ENCODE measurements at places on chromosomes 11 and 22.

DNA sequence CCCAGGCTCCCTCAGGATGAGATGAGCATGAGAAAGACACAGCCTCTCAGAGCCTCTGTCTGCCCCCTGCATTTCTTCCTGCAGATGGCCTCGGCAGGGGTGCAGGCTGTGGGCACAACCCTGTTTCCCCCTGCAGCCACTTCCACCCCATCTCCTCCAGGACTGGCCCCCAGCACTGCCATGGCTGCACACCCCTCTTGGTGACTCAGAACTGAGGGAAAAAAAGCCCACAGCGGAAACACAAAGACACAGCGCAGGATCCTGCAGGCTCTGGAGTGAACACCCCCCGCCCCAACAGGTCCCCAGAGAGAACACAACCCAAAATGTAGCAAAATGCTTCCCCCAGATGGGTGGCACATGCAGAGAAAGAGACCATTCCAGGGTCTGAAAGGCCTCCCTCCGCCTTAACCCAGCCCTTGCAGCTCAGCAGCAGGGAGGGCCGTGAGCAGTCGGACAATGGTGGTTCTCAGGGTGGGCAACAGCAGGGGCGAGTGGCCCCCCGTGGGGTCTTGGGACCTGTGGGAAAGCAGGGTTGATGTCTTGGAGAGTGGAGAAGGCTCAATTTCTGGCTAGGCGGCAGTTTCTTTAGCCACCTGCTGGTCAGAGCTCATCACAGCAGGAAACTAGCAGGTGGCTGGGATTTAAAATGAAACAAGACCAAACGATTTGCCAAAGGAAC, 8.0 kb downstream of the TUBGCP6 start:
- no peak for DNase-seq

DNA sequence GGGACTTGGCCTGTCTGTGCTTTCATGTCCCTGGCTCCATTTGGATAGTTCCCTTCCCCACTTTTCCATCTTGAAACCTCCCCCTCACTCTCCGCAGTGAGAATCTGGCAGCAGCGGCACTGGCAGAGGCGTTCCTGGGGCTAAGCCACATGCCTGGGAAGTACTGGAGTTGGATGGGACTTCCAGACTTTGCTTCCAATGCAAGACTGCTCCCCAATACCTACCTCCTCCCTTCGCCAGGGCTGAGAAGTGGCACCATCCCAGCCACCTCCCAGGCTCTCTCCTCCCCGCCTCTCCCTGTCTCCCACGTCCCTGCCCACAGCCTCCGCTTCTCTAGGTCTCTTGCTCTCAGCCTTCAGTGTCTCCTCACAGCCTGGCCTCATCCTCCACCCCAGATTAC, 16.6 kb downstream of the TST start:
- DNase-seq = no peak

GRCh38 chr11:76974179-76974891, 59.9 kb upstream of the B3GNT6 start:
- no peak for DNase-seq

- DNase-seq = no peak
Measured at GRCh38 chr11:26344647-26345046, 12.7 kb downstream of the ANO3 start.

DNA sequence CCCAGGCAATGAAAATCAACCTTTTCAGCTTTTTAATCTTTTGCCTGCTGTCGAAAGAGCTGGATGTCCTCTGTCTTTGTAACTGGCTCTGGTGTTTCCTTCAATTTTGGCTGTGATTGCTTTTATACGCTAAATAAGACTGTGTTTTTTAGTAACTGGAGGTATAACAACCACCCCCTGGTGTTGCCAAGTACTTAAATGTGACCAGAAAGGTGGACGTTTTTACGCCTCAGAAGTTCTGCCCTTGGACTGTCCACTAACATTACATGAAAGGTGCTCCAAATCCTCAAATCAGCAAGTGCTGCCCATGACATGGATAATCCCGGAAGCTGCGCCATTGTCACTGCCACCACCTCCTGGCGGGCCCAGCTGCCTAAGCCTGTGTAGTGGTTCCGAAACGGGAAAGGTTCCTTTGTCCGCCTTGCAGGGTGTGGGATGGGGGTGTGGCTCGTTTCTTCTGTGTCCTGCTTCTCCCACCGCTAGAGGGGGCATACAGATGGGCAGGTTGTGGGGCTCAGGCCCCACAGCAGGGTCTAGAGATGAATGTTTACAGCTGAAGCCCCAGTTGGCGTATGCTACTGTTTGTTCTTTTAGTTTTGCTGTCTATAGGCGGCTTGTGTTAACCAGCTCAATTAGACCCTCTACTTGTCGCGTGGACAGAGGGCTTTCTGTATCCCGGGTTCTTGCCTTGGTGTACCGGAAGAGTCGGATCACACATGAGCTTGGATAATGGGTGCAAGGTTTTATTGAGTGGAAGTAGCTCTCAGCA, 82.2 kb upstream of the SEPTIN5 start:
- no peak for DNase-seq

DNA sequence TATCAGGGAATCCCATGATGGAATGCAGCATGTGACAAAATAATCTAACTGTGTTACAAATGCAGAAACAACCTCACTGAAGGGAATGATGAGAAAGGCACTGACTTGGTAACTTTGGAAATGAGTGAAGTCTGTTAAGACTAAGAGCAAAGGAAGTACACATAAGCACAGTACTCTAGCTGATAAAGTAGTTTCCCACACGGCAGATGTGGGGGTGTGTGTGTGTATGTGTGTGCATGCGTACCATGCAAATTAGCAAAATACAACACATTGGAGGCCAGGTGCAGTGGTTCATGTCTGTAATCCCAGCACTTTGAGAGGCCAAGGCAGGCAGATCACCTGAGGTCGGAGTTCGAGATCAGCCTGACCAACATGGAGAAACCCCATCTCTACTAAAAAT, 16.6 kb upstream of the NLRP6 start:
- no peak for DNase-seq

DNA sequence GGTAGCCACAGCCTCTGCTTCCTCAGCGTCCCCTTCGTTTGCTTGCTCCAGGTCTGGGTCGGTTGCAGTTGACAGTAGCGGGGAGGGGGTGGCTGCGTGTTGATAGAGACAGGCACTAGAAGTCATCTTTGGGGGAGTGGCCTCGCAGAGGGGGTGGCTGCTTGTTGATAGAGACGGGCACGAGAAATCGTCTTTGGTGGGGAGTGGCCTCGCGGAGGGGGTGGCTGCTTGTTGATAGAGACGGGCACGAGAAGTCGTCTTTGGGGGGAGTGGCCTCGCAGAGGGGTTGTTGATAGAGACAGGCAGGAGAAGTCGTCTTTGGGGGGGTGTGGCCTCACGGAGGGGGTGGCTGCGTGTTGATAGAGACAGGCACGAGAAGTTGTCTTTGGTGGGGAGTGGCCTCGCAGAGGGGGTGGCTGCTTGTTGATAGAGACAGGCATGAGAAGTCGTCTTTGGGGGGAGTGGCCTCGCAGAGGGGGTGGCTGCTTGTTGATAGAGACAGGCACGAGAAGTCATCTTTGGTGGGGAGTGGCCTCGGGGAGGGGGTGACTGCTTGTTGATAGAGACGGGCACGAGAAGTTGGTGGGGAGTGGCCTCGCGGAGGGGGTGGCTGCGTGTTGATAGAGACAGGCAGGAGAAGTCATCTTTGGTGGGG, 328.3 kb downstream of the TBC1D22A start:
- no peak for DNase-seq

DNA sequence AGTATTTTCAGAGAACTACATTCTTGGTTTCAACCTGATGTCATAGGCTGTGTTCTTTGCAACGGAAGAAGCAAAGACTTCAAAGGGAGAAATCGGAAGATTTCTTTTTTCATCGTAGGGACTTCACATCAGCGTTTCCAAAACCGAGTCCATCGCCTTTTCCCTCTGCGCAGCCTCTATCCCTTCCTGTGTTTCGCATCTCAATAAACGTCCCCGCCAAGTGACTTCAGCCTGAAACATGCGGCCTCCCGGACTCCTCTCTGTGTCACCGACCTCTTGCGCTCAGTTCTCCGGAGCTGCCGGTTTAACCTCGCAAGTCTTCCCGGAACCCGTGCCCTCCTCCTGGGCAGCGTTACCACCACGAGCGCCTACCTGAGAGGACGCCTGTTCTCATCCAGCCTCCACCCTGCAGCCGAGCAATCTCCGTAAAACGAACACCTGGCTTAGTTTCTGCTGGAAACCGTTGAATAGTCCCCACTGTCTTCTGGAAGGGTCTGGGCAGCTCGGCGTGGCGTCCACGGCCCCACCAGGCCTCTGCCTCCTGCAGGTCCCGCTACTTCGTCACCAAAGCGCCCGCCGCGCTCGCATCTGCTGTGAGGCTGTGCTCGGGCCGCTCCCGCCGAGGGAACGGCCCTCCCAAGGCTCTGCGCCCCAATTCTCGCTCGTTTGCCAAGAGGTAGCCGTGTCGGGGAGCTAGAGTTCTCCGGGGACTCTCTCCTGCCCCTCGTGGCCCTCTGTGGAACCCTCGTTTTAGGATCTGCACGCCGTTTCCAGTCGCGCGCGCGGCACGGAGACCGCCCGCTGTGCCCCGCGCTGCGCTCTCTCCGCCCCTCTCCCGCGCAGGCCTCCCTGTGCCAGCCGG, at the start of gene GLB1L3:
GLB1L3 (plus strand) TSS at position 846 of the 862 bp plus-strand sequence. CDS start 362 bp downstream, outside the sequence.
- DNase-seq = peak; percentile 49

GRCh38 chr11:84419616-84420015, 1133.4 kb upstream of the CCDC90B start:
- no peak for DNase-seq

DNA sequence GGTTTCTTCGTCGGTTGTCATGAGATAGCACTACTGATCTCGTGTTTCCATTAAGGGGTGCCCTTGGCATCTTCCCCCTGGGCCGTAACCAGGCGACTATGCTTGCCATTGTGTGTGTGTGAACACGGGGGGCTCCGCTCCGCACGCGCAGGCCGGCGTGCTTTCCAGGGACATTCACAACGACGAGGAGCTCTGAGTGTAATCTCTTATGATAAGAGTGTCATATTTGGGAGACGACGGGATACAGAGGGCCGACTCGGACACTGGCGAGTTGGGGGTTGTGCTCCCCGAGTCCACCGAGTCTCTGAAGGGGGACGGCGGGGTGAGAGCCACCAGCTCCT, 170.9 kb upstream of the CTSC start:
- no peak for DNase-seq

DNA sequence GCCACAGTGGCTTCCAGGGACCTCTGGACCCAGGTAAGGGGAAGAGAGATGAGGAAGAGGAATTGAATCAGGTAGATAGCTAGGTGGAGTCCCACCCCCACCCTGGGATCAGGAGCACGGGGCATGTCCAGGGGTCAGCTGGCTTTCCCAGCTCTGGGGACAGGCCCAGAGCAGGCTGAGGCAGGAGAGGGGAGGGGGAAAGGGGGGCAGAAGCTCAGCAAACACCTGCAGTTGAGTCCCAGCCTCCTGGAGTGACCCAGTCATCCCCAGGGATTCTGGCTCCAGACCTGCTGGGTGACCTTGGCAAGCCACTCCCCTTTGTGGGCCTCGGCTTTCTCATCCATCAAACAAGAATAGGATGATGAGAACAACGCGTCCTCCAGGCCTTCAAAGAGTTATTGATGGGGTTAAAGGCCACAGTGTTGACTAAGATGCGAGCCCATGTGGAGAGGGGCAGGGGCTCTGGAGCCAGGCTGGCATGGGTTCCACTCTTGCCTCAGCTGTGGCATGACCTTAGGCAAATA, 16.0 kb downstream of the STARD10 start:
- DNase-seq = no peak

GRCh38 chr22:23365961-23366360, 185.7 kb downstream of the BCR start:
- DNase-seq = no peak

DNA sequence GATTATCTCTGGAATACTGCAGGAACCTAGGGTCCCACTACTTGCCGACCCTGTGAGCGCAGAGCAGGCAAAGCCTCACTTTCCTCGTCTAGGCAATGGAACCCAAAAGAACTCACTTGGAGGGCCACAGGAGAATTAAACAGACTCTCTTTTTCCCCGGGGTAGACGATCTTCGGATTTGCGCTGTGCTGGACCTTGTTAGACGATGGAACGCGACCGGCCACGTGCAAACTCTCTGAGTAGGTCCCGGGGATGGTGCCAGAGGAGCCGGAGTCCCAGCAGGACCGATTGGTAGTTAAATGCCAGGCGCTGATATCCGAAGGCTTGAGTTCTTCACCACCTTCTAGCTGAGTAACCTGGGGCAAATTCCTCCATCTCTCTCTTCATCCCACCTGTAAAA, 1.0 kb upstream of the SLC1A2 start:
- no peak for DNase-seq

DNA sequence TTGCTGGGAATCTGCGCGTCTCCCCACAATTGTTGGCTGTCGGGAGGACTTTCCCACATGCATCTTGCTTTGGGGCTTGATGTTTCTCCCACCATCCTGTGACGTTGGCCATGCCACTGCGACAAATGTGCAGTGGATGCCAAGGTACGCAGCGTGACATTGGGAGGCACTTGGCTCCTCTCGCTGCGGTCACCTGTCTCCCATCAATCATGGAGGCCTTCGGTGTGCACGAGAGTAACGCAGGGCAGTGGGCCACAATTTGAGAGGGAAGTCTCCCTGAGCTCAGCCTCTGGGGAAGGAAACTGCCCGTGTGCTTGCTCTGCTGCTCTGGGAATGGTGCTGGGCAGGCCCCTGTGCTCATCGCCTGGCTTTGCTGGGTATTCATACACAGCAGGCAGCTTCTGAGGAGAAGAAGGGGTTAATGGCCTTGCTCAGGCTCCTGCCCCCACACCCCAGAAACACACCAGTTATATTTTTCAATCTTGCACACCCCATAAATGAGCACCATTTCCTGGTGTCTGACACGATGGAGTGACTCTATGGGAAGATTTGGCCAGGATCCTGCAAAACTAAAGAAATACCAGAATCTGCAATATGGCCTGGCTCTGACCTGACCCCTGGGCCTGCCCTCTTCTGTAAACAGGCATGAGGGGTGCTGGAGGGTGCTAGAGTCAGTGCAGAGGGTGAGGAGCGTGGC, 153.5 kb downstream of the ADAMTS15 start:
- no peak for DNase-seq

DNA sequence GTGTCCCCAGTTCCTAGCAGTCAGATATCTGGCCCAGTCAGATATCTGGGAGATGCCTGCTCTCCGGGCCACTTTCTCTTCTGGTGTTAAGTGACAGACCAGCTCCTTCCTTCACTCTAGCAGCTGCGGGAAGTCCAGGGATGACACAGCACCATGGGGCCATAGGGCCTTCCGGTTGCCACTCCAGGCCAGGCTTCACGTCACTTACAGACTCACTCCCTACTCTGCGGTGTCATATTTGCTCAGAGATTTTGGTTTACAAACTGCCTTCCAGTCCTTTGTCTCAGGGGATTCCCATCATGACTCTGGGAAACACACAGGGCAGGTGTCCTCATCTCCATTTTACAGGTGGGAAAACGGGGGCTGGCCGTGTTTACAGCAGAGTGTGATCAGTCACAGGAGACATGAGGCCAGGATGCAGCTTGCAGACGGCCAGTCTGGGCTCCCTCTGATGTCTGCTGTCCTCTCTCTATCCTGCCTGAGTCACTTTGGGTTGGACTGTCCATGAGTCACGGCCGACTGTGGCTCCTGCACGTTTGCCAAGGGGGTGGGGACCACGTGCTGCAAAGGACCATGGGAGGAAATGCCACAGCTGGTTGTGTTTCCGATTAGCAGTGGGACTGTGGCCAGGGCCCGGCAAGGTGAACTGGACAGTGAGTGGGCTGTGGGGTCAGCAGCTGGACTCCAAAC, 8.2 kb upstream of the TBC1D22A start:
- no peak for DNase-seq

Data from stimulated activated CD8-positive, alpha-beta memory T cell treated with anti-CD3 and anti-CD28 coated beads, Interleukin-4, amount 100 ng/mL, for 4 hours (primary cell).